NCI-H1105 treated with DMSO at 0.1 percent for 48 hours (cell line): ENCODE measurements at places on chromosomes 12 and 14.

DNA sequence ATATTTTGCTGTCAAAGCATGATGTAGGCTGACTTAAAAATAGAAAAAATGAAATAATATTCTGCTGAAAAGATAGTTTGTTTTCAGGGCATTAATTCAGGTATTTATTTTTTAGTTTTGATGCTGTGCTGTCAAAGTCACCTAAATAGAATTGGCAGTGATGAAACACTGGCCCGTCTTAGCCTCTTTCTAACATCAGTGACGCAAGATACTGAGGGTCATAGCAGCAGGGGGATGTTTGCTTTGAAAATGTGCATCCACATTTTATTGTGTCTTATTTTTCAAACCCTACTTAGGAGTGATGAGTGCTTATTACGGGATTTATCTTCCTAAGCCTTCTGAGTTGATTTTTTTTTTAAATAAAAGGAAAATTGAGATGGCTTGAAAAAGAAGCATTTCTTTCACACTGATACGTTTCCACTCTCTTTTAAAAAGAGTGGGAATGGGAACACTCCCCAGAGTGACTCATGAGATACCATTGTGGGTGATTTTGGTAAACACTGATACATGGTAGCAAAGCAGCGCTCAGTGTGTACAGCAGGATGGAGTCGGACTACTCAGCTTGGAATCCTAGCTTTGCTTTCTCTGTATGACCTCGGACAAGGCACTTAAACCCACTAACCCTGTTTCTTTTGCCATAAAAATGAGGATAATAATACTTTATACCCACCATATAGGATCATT, 290.8 kb downstream of the ERC1 start:
- no peak for DNase-seq

DNA sequence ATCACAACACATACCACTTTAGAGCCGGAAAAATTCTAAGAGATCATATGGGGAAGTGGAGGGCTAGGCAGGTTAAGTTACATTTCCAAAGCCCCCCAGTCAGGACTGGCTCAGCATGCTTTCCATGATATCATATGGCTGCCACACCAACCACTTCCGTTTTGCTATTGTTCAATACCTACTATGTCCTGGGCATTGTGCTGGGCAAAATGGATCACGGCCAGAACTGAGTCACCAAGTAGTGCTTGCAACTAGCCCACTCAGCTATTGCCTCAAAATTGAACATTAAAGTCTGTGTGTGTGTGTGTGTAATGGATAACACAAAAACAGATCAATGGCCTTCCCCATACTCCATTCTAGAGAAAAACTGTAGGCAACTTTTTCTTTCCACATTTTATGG, 22.7 kb downstream of the WIF1 start:
- no peak for DNase-seq

- no peak for DNase-seq
These were observed 24.9 kb downstream of the BRI3BP start for GRCh38 chr12:125018356-125018755.

- no peak for DNase-seq
These were observed 10.8 kb upstream of the TEX22 start for GRCh38 chr14:105387530-105387922.

GRCh38 chr14:103739466-103739792, 23.8 kb downstream of the ZFYVE21 start:
- no peak for DNase-seq

DNA sequence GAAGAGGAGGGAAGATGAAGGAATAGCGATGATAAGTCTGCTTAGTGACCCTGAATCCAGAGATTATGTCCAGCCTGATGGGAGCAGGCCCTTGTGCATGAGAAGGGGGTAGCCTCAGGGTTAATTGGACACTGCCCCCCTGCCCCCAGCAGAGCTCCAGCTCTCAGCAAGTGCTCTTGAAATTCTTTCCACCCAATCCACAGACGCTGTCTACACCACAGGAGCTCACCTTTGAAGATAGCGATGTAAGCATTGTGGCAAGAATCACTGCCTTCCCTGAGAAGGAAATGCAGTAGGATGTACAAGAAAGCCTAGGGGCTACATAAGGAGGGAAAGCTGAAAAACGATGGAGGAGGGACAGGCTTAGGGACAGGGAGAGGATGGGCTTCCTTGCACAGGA, 39.4 kb downstream of the CRACR2A start:
- no peak for DNase-seq

DNA sequence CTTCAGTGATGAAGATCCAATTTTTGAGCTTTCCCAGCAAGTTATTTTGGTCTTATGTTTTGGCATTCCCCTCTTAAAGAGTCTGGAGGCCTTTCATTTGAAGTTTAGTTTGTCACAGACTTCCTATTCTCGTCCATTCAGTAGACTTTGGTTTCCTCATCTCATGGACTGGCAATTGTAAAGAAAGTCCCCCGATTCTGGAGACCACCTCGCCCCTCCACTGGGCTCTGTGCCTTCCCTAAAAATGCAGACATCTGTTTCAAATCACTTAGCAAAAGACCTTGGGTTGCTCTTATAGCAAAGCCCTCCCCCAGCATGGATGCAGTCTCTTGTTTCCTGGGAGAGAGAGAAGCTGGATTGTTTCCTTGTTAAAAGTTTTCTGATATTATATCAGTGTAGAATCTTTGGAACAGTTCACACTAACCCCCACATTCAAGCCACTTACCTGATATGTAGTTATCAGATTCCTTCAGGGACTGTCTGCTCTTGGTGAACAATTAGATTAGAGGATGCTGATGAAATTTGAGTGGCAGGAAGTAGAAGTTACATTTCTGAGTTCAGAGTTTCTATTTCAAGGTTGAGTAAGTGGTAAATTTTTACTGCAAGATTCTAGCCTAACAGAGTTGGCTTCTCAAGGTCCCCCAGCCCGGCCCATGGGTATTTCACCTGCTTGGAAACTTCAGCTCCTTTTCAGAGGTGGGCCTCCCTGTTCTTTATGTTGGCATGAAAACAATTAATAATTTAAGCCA, 56.3 kb downstream of the PLXNC1 start:
- no peak for DNase-seq

DNA sequence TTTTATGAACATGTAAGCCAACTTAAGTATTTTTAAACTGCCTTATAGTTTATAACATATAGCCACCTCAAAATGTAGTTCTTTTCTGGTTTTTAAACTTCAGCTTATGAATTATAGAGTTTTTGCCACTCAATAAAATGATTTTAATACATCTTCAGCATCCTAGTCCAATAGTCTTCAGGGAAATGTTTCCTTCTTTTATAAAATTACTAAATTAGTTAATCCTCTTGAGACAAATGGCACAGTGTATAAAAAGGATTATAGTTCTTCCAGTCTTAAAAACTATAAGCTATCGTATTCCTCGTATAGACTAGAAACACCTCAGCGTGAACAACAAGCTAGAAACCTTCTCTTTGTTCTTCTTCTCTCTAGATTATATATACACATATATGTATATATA, at the start of gene OR6C74:
OR6C74 (plus strand) TSS at position 301 of the 400 bp plus-strand sequence. CDS start 2,679 bp downstream, outside the sequence.
- DNase-seq, result no peak

GRCh38 chr12:110606253-110606611, 7.7 kb upstream of the TCTN1 start:
- DNase-seq, result no peak

DNA sequence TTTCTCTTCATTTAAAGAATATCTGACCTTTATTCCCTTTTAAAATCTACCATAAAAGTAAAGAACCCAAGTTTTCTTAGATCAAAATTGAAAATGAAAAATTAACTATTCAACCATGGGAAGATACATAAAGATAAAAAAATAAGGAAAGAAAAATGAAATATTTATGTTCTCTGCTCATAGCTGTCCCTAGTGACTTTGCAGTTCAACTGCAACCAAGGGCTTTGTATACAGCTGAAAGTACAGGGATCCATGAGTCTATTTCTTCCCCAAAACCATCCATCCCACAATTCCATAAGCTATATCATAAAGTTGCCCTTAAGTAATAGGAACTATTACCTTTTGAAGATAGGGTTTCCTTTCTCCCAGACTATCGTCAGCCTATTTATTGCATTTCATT, 113.1 kb downstream of the ITPR2 start:
- no peak for DNase-seq

- DNase-seq, result no peak
These were observed 60.8 kb upstream of the CHGA start for GRCh38 chr14:92861856-92862745.

GRCh38 chr14:76490735-76491134, 114.8 kb downstream of the ESRRB start:
- DNase-seq, result no peak

DNA sequence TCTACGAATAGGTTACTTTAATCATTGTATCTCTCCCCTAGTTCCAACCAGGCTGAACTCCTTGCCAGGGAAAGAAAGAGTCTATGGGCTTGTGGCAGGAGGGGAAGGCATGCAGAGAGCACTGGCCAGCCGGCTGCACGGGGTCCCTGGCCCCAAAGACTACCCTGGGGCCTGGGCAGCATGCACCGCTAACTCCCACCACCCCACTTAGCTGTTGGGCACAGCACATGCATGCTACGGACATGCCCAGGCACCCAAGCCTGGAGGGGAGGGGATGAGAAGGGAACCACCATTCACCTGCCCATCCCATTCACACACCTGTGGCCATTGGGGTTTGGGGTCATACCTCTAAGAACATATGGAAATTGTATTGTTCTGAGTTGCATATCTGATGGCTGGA, 94.1 kb downstream of the PIK3C2G start:
- DNase-seq, result no peak

- peak; percentile 20 for DNase-seq
These were observed 134.4 kb upstream of the GRIP1 start for GRCh38 chr12:66813137-66813892.

GRCh38 chr12:49288412-49288853, 6.5 kb upstream of the PRPH start:
- peak; percentile 26 for DNase-seq

DNA sequence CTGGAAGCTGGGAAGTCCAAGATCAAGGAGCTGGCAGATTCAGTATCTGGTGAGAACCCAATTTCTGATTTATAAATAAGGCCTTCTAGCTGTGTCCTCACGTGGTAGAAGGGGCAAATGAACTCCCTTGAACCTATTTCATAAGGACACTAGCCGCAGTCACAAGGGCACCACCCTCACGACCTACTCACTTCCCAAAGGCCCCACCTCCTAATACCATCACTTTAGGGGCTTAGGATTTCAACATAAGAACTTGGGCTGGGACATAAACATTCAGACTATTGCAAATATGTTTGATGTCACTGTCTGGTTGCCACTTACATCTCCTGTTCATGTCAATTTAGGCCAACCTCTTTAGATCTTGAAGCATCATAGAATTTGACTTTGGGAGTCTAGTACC, 10.8 kb upstream of the CNIH1 start:
- no peak for DNase-seq

DNA sequence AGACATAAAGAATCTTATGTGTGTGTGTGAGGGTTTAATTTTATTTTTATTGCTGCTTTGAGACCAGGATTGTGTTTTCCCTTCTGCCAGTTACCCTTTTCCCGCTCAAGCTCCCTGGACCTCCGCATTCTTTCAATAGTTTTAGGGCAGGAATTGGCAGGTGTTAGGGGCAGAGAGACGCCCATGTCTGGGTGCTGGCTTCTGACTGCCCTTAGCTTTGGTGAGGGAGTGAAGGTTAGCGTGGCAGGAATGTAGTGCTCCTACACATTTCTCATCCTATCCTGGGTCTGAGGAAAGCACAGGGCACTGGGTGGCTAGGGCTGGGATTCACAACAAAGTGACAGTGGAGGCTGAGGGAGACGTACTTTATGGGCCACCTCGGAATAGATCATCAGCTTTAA, 428.1 kb downstream of the ZFP36L1 start:
- no peak for DNase-seq

- DNase-seq, result no peak
These were observed 1.5 kb downstream of the NPFF start for GRCh38 chr12:53505555-53506449.

DNA sequence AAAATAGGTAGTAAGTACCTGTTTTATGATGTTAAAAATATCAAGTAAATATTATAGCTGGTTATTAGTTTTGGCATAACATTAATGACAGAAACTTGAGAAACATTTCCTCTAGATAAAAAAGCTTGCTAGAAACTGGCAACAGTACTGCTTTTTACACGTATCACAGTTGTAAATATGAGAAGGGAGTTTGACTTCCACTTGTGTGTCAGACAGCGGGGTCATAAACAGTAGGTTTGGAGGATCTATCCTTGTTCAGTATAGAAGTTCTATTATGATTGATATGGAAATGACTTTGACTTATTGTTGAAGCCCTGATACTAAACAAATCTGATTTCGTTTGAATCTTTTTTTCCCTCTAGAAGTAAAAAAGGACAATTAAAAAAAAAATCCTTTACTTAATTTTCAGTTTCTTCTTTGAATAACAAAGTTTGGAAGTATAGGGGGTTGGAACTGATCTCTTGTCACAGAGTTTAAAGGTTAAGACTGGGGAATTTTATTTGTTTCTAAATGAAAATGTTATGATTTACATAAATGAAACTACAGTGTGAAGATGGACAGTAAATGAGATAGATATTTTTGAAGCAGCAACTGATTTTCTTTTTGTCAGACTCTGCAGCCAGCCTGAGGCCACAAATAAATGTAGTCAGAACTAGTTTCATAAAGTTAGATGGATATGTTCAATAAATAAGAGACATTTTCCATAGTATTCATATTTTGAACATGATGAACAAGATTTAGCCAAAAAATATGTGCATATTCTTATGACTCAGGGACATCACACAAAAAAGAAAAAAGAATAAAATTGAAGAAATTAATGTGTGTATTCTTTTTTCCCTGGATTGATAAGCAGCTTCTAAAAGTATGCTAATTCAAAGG, 50.1 kb downstream of the WNK1 start:
- no peak for DNase-seq

GRCh38 chr14:93150227-93151208, 34.2 kb downstream of the MOAP1 start:
- no peak for DNase-seq

DNA sequence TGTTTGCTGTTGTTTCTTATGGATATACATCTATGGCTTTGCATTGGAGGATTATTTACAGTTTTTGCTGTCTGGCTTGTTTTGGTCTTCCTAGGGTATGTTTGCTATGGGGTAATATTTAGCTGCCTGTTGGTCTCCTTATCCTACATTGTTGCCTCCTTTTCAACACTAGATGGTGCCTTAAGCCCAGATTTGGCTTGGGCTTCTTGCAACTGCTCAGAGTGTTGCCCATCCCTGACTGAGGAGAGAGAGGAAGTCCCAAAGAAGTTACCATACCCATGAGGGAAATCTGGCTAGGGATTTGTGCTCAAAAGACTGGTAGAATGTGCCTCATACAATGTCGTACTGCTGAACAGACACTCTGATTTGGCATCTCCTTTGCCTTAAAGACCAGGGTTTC, 94.6 kb upstream of the MUCL1 start:
- peak; percentile 25 for DNase-seq

DNA sequence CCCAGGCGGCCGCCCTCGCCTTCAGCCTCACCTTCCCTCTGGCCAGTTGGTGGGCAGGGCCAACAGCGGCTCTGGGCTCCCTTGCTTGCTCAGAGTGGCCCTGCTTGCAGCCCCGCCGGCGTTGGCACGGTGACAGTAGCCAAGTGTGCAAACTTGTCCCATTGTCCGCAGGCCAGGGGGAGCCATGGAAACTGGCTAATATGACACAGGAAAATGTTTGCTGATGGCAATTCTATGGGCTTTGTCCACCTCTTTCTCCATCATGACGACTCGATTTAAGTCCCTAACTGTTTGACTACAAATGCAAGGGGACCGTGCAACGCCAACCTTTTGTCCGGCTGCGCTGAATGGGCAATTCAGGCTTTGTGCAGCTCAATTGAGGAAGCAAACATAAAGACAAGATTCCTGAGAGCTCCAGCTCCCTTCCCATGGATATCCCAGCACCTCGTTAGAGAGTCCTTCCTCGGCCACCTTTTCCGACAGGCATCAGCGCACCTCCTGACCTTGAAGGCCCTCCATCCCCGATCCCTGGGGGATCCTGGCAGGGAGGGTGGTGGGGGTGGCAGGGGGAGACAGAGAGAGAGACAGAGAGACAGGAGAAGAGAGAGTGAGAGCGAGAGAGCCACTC, 785 bp upstream of the FAM181A start:
- DNase-seq, result no peak
